Stimulated activated CD8-positive, alpha-beta memory T cell treated with anti-CD3 and anti-CD28 coated beads, Interleukin-4, amount 100 ng/mL, for 48 hours (primary cell): ENCODE measurements at places on chromosomes 13 and 19.
A peak's percentile ranks its signal among the peaks of the same experiment; 100 is the strongest.

- DNase-seq = no peak
Observed at GRCh38 chr13:97116754-97117153, 105.4 kb upstream of the MBNL2 start.

GRCh38 chr13:29861694-29862110, 11.3 kb upstream of the UBL3 start:
- DNase-seq = no peak

GRCh38 chr19:34678421-34678820, 943 bp downstream of the ZNF302 start:
- DNase-seq = no peak

DNA sequence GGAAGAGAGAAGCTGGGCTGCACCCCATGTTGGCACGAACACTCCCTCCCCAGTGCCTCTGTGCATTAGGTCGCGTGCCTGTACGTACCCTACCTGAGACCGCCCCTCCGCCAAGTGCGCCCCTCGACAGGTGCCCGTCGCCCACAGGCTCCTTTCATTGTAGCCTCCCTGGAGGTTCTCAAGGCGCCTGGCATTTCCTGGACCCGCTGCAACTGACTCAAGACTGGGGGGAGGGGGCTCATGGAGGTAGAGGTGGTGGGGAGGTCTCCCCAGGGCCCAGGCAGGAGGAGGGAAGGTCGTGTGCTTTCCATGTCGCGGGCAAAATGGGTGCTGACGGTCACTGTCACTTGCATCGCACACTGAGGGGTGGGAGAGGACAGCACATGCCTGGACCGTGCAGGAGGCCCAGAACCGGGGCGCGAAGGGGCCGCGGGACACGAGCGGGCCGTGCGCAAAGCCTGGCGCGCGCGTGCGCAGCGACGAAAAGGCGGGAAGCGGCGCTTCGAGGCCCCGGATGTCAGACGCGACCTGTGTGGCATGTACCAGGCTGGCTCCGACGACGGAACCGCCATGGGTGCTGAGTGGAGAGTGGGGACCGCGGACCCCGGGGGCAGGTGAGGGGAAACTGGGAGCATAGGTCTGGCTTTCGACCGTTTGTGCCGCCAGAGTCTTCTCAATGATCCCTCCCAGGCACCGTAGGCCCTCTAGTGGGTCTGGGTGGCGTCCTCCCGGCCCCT, 16.5 kb downstream of the NFIX start:
- DNase-seq = no peak

DNA sequence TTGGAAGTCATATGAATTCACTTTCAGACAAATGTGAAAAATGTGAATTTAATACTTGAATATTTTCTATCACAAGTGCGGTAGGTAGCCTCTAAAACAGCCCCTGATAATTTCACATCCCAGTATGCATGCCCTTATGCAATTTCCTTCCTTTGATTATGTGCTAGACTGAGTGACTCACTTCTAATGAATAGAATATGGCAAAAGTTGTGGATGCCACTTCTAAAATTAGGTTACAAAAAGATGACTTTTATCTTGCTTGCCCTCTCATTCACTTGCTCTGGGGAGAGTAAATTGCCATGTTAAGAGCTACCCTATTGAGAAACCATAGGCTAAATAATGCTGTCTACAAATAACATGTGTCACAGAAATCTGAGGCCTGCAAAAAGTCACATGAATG, 402.5 kb upstream of the PCDH9 start:
- no peak for DNase-seq

DNA sequence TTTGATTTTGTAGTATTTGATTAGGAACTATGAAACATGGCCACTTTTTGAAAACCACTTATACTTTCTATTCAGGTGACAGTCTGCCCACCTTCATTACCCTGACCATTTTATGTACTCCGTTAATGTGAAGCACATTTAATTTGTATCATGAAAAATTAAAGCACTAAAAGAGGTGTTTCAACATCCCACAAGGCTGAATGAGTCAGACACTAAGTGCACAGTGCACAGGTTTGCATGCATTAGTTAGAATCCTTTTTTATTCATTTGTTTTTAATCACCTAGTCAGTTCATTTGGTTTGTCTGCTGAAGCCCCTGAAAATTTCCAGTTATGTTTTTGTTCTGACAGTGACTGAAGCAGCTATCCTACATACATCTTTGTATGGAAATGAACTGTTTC, 271.0 kb downstream of the SLITRK5 start:
- no peak for DNase-seq

DNA sequence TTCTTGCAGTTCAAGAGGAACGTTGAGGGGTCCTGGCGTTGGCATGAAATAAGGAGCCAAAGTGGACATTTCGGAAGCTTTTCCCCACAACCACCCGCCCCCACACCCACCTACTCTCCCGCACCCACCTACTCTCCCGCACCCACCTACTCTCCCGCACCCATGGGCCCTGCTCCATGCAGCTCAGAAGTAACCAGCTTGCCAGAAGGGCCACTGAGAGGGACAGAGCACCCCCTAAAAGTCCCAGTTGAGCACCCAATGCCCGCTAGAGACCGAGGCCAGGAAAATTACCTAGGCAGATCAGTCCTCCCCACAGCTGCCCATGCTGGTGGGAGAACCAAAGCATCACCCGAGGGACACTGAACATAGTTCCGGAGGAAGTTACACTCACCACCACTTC, 11.8 kb downstream of the VSTM2B start:
- DNase-seq = no peak

DNA sequence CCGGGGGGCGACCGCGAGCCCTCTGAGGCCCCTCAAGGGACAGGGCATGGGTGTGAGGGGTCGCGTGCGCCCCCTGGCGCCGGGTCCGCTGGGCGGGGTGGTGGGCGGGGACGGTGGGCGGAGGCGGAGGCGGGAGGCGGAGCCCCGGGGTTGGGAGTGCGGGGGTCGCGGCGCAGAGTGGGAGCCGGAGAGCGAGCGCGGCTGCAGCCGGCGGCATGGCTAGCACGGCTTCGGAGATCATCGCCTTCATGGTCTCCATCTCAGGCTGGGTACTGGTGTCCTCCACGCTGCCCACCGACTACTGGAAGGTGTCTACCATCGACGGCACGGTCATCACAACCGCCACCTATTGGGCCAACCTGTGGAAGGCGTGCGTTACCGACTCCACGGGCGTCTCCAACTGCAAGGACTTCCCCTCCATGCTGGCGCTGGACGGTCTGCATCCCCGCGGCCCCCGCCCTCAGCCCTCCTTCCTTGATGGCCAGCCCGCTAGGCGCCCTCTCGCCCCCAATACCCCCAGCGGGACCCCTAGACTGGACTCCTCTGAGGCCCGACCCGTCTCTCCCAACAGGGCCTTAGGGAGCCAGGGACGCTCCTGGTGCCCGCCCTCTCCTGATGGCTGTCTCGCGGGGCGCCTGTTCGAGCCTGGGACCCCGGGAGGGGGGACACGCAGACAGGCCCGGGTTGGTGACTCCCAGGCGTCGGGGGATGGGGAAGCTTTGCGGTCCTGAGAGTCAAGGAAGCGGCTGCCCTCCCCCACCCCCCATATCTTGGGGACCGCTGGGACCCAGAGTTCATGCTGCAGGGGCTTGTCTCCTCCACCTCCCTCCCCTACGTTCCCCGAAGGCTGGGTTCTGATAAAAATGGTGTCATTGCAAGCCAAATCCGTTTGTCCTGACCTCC, at the start of gene CLDN10:
CLDN10 (plus strand) TSS at position 182 of the 903 bp plus-strand sequence; CDS start at position 216, 34 bp downstream.
- DNase-seq = no peak

DNA sequence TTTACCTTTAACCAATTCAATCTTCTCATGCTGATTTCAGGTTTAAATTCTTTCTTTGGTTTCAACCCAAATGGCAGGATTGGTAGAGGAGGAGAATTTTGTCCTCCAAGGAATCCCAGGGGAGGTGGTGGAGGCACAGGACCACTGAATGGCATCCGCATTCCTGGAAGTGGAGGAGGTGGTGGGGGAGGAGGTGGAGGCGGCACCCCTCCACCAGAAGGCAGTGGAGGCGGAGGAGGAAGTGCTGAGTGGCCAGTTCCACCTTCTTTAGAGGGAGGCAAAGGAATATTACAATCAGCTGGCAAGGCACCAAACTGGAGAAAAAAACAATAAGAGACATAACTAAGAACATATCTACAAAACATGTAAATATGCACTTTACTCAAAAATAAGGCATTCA, 192.9 kb downstream of the DIAPH3 start:
- no peak for DNase-seq

- no peak for DNase-seq
Observed at GRCh38 chr13:24087605-24088225, 72.8 kb upstream of the SPATA13 start.

- DNase-seq = no peak
Observed at GRCh38 chr19:17074634-17075034, 618 bp downstream of the HAUS8 start.

GRCh38 chr13:72920097-72920496, 138.2 kb downstream of the PIBF1 start:
- no peak for DNase-seq

DNA sequence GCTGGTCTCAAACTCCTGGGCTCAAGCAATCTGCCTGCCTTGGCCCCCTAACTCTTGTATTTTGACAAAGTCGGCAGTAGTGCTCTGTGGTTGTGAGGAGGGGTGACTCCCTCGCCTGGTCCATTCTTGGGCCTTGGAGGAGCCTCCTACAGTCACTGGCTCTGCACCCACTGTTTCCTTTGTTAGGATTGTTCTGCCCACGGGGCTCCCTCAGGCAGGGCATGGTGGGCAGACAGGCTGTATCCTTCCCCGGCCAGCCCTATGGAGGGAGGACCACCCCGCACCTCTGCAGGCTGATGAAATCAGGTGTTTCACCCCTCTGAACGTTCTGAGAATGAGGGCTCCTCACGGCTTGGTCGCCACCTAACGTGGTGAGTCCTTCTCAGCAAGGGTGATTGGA, 9.2 kb downstream of the FCAR start:
- no peak for DNase-seq

DNA sequence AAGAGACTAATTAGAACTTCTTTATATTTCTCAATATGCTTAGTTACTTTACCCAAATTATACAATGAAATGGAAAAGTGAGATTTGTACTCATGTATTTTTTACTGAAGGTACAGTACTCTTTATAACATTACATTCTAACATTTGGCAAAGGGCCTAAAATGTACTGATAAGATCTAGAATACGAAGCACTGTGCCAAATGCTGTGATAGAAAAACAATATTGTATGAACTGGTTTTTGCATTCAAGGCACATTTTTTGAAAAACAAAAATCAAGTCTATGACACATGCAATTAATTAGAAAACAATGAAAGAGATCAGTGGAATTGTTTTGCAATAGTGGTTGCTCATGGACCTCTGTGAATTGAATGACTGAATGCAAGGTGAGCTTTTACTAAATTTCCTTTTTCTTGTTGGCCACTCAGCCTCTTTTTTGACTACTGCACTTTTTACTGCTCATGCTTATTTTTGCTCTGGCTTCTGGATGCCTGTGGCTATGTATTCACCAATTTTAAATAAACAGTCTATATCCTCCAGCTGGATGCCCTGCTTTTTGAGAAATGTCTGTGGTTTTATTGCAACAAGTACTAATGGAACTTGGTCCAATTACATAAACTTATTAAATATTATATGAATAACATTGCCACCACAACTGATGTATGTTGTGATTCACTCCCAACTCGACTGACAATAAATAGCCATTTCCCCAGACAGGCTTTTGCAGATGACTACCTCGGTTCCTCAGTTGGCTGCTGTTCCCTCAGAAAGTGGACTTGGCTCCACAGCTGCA, 41.4 kb upstream of the OBI1 start:
- no peak for DNase-seq

DNA sequence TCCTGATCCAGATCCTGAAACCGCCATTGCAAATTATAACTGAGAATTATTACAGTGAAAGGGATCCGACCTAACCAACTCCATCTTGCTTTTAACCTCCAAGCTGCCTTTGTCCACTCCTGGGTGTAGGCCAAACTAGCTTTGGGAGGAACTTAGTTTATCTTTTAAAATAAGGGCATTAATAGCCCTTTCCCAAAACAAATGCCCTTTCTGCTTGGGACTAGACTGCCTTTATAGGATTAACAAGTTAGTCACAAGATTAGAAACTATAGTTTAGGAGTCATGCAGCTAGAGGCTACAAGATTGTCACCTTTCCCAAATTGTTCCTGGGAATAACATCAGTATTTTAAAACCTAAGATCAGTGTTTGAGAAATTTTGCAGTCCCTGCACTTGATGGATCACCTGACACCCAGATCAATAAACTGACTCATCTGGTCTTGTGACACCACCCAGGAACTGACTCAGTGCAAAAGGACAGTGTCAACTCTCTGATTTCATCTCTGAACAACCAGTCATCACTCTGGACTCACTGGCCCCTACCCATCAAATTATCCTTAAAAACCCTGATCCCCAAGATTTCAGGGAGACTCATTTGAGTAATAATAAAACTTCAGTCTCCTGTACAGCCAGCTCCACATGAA, 4.1 kb upstream of the ZNF841 start:
- no peak for DNase-seq

GRCh38 chr13:45482571-45483173, 17.9 kb downstream of the COG3 start:
- no peak for DNase-seq

- no peak for DNase-seq
Observed at GRCh38 chr19:39296055-39296645, at the start of gene IFNL1. Gene IFNL1 (plus strand): TSS chr19:39296407. CDS start chr19:39296422, 15 bp downstream.

GRCh38 chr19:13005253-13005652, 10.0 kb downstream of the NFIX start:
- DNase-seq = no peak

- peak; percentile 31 for DNase-seq
Observed at GRCh38 chr19:47601180-47601904, 7.6 kb upstream of the BICRA start.

GRCh38 chr19:41427647-41428480, 690 bp upstream of the B3GNT8 start:
- peak; percentile 58 for DNase-seq

GRCh38 chr19:3479177-3479833, 1.0 kb downstream of the SMIM24 start:
- DNase-seq = peak; percentile 66

- no peak for DNase-seq
Observed at GRCh38 chr19:38619361-38620174, 580 bp downstream of the EIF3K start.

GRCh38 chr13:33235564-33235963, 50.0 kb downstream of the STARD13 start:
- DNase-seq = no peak

- peak; percentile 72 for DNase-seq
Observed at GRCh38 chr19:45607071-45608029, 5.3 kb upstream of the GPR4 start.
